ENCODE measurements at places on chromosomes 7 and 10. TPM values are rescaled to one million over a fixed set of nuclear protein-coding genes. Genes with fewer than 3 reads are reported as not detected.

DNA sequence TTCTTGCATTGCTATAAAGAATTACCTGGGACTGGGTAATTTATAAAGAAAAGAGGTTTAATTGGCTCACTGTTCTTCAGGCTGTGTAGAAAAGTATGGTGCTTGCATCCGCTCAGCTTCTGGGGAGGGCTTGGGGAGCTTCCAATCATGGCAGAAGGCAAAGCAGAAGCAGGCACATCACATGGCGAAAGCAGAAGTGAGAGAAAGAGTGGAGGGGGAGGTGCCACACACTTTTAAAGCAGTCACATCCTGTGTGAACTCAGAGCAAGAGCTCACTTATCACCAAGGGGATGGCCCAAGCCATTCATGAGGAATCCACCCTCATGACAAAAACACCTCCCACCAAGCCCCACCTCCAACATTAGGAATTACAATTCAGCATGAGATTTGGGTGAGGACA lies 303.5 kb downstream of the OTUD1 start:
- no peak for DNase-seq

- no peak for DNase-seq
These were observed 293.6 kb downstream of the GLRX3 start for GRCh38 chr10:130429809-130430208.

DNA sequence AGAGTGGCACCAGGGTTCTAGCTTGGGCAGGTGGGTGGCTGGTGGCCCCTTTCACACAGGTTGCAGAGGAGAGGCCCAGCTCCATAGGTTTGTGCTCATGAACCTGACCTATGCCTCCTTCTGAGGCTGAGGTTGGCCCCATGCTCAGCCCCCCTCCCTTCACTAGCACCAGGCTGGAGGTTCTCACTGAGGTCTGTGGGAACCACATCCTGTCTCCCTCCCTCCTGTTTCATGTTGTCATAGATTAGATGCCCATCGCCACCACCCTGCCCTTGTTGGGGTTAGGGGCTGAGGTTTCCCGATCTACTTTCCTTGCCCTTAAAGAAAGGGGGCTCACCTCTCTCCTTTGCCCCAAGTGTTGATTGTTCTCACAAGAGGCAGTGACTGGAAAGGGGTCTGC lies 14.7 kb downstream of the NEUROG3 start:
- no peak for DNase-seq

GRCh38 chr7:151088856-151089699 lies 2.8 kb downstream of the AGAP3 start:
- DNase-seq = no peak

The SKAP2 gene
- total RNA-seq = 1.7 TPM

The USP54 gene
- total RNA-seq = 35.4 TPM
